Activated naive CD4-positive, alpha-beta T cell (primary cell): ENCODE measurements at places on chromosomes 12 and 14.

DNA sequence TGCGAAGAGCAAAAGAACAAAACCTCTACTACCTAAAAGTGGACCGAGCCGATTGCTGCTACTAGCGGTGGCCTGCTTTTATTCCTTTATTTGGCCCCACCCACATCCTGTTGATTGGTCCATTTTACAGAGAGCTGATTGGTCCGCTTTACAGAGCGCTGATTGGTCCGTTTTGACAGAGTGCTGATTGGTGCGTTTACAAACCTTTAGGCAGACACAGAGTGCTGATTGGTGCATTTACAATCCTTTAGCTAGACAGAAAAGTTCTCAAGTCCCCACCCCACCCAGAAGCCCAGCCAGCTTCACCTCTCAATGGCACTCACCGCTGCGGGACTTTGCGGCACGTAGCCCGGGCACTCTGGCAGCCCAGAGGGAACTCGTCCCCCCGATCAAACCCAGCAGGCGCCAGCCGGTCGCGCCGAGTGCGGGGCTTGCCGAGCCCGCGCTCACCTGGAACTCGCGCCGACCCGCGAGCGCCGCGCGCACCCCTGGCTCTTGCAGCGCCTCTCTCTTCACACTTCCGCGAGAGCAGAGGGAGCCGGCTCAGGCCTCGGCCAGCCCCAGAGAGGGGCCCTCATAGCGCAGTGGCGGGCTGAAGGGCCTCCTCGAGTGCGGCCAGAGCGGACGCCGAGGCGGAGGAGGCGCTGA lies 8.7 kb upstream of the FGD4 start:
- DNase-seq, result no peak

DNA sequence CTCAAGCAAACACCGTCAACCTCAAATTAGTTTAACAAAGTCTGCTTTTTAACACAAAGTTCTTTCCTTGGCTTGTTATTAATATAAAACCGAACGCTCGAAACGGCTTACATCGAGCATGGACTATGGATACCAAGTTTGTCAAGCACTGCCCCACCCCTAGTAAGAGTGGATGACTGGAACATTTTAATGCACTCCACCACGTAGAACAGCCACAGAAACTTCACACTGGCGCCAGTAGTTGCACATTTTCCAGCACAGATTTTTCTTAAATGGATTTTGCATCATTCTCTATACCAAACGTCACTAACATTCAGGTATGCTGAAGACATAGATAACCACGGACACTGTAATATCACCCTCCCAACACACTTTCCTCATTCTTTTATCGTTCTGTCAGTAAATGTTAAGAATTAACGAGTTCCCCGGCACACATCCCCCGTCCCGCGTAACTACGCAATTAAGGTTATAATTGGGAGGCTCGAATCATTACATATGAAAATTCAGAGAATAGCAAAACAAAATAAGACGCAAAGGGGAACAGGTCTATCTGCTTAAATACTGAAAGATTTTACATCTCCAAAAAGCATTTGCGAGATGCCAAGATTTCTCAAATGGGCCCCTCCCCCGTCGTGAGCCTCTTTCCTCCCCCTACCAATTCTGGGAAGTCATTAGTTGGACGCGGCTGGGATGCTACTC lies 990 bp downstream of the FERMT2 start:
- no peak for DNase-seq

- DNase-seq, result no peak
Observed at GRCh38 chr12:120234643-120235368, 30.7 kb downstream of the PXN start.

DNA sequence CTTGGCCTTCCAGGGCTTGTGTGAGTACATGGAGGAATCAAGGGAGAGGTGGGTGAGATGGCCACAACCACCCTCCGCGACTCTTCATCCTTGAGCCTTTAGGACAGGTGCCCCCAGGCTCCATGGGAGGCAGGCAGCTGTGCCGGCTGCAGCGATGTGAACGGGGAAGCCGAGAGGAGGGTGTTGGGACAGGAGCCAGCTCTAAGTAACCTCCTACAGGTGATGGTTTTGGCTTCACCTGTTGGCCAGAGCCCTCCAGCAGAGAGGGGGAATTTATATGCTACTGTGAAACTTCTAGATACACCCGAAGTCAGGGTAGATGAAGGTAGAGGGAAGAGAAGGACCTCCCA lies 132.2 kb upstream of the HIF1A start:
- DNase-seq, result no peak

DNA sequence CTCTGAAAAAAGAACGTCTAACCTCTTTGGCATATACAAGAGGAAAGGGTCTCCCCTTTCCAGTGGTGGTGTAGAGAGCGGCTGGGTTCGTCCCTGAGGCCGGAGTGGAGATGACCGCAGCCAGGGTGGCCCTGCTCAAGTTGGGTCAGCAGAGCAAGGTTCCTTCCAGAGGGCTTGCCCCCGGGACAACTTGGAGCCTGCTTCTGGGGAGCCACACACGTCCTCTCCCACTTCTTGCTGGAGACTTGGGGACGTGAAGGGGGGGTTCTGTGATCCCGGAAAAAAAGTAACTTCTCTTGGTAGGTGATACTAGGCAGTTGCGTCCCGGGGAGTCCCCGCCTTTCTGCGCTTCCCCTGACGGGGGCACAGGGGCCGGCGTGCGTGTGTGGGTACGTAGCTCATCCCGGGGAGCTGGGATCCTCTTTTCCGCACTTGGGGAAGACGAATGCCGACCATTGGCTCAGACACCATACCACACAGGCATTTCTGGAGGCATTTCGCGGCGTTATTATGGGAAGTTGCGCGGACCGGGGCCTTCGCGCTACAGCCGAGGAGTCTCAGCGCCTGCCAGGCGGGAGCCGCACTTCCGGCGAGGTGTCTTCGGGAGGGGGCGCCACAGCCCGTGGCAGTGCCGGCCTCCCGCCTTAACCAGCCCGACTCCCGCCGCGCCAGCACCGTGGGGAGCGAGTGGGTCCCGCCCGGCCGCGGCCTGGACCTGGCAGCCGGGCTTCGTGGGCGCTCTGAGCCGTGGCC lies 14.8 kb upstream of the PAX9 start:
- no peak for DNase-seq

- DNase-seq, result no peak
Observed at GRCh38 chr14:57480051-57480450, 13.6 kb downstream of the CCDC198 start.

GRCh38 chr14:104446611-104447010 lies 133.0 kb upstream of the C14orf180 start:
- DNase-seq, result no peak

- no peak for DNase-seq
Observed at GRCh38 chr12:81412940-81413339, 335.1 kb downstream of the ACSS3 start.

DNA sequence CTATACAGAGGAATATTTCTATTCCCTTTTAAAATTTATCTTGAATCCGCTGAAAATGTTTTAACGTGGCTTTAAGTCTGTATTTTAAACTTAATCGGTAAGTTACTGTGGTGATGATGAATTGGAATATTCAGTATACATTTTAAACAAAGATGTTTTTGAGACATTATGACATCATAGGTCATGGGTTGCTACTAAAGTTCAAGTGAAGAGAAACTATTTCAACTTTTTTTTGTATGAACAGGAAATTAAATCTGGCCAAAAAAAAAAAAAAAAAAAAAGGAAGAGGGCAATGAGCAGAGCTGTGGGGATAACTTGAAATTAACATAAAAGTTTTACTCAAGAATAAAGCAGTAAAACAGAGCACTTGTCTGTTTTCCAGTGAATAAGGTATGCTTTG lies 109.0 kb downstream of the PLEKHA5 start:
- no peak for DNase-seq

- DNase-seq, result no peak
Observed at GRCh38 chr14:96146131-96146771, 58.4 kb upstream of the BDKRB2 start.

- DNase-seq, result no peak
Observed at GRCh38 chr14:22977684-22978486, 4.5 kb downstream of the AJUBA start.

DNA sequence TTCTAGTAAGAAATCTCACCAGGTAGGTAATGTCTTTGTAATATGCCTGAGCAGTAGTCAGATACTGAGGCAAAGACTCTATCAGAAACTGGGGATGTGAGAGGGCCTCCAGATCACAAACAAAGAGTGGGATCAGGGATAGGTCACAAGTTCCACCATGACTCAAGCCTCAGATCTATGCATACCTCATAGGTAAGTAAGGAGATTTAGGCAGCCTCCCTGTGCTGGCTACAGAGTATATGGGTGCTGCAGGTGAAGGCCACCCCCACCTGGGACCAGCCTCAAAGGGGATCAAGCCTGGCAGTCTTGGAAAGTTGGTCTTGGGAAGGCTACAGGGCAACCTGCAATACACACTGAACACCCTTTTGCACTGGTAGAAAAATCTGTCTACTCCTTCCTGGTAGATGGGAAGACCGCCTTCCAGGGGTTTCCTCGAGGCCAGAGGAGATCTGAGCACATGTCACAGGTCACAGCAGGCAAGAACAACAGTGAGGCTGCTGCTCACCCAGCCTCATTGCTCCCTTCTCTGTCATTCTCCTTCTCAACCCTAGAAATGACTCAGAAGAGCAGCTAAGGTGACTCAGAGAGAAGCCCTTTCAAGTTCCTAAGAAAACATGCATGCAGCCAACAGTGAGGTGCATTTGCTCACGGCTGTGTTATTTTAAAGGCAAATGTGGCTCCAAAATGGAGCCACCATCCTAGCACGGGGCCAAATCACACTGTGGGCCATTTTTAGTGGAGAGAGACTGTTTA lies 143.4 kb upstream of the CDKN3 start:
- no peak for DNase-seq

GRCh38 chr14:68367536-68367935 lies 425.3 kb downstream of the ZFP36L1 start:
- DNase-seq, result no peak

DNA sequence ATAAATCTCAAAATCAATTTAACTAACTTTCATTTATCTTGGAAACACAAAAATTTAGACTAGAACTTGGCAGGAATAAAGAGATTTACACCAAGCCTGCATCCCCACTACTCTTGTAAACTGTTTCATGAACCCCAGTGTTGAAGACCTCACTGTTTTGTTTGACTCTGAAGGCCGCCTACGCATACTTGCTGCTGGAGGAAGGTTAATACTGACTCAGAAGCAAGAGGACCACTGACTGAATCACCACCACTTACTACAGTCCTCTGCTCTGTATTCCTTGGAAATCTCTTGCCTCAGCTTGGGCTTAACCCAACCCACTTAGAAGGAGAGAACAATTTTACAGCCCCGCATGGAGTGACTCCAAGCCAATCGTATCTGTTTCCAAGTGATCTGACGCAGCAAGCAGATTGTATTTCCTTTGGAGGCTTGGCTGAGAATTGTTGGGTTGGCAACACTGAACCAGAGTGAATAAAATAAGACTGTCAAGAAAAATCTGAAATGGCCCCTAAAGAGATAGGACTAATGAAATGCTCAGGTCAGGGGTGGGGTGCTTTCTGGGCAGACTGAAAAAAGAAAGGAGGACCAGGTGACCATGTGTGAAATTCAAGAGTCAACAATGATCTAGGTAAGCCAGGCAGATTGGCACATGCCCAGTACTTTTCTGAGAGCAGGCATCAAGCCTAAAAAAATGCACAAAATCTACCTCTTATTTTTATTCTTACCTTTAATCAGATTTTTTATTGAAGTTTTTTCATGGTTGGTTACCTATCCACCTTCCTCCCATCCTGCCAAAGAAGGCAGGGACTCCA lies 248.6 kb downstream of the ZFP36L1 start:
- no peak for DNase-seq

DNA sequence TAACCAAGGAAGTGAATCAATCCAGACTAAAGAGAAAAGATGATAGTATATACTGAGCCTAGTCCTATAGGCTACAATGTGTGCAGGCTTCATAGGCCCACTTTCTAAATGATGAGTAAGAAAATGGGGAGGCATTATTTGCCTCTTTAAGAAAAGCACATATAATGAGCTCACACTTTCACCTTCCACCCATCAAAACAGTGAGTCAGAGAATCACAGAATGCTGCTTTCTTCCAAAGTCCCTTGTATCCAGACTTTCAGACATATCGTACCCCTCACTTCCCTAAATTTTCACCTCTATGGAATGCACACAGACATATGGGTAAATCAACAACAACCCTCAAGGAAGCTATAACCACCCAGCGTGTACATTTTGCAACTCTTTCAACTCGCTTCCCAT lies 286.4 kb upstream of the PRKD1 start:
- DNase-seq, result no peak

DNA sequence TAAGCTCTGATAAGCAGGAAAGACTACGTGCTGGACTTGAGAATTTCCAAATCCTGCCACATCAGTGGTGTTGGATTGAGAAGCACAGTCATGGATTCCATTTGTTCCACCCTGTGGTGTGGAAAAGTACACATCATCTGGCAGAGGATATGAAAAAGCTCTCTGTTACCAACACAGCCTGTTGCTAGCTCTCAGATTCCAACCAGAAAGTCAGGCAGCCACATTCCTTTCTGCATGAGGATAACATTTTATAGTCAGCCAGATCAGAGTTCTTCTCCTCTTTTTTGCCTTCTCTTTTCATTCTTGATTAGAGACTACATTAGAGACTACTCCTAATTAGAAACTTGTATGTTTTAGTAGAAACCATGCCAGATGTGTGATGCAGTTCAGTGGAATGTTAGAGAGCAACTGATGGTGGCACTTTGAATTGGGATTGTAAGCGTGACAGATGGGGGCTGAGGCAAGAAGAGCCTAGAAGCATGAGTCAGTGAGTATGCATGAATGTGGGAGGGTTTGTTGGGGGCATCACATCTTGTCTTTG lies 61.2 kb upstream of the STXBP6 start:
- no peak for DNase-seq

DNA sequence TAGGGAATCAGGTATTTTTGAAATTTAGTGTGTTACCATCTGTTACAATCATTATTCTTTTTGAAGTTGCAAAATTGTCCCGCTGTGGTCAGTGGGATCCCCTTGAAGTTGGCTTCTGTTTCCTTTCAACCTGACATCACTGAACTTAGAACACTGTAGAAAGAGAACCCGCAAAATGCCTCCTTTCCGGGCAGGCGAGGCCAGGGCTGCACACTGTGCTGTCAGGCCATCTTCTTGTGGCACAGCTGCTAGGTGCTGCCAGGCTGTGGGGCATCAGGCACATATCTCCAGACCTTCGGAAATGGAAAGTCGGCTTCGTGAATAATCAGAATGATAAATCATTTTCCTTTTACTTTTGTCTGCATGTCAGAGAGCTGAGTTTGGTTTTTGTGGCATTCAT lies 103.5 kb downstream of the GLT1D1 start:
- DNase-seq, result no peak
